ENCODE measurements at places on chromosomes 6 and 20.

DNA sequence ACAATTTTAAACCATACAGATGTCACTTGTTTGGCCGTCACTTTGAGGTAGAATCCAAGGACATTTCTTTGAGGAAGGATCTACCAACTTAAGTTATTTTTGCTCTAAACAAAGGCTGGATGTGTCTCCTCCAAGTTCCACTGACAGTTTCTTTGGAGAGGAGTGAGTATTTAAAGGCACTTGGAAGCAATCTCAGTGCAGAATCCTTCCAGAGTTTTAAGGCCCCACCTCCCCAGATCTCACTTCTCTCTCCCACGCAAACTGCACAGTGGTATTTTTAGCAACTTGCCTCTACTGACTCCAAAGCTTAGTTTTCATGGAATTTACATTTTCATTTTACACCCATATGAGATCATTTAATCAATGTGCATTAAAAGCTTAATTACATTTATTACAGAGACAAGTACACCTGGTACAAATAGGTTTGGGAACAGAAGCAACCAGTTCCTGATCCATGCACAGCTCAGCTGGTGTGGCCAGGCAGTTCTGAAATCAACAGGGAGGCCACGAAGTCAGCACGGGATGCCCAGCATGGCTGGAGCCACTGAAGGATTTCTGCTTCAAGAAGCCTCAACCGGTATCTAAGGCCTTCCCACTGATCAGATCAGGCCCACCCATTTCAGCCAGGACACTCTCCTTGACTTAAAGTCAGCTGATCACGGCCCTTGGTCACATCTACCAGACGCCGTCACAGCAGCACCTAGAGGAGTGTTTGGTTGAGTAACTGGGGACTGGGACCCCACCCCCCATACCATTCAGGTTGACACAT is 109.8 kb downstream of the SYCP2 start:
- DNase-seq, result no peak

DNA sequence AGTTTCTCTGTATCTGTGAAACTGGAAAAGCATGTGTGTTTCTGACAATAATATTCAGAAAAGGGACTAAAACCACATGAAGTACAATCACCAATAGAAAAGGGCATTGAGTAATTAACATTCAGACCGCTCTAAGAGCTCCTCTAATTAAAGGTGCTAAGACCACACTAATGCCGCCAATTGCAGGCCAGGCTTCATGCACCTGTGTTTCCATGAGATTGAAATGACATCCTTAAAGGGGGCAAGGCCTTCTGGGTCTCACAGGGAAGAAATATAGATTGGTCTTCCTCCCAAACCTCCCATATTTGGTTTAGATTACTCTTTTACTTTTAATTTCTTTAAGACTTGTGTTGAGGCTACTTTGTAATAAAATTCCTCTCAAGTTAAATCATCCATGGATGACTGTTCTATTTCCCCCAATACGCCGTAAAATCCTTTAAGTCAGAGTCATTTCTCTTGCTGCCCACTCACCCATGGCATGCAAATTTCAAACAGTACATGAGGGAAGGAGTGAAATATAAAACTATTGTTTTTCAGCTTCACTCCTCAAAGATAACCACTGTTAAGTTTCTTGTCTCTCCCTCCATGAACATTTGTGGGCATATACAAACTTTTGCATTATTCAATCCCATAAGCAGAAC is 110.6 kb downstream of the UBE3D start:
- no peak for DNase-seq

DNA sequence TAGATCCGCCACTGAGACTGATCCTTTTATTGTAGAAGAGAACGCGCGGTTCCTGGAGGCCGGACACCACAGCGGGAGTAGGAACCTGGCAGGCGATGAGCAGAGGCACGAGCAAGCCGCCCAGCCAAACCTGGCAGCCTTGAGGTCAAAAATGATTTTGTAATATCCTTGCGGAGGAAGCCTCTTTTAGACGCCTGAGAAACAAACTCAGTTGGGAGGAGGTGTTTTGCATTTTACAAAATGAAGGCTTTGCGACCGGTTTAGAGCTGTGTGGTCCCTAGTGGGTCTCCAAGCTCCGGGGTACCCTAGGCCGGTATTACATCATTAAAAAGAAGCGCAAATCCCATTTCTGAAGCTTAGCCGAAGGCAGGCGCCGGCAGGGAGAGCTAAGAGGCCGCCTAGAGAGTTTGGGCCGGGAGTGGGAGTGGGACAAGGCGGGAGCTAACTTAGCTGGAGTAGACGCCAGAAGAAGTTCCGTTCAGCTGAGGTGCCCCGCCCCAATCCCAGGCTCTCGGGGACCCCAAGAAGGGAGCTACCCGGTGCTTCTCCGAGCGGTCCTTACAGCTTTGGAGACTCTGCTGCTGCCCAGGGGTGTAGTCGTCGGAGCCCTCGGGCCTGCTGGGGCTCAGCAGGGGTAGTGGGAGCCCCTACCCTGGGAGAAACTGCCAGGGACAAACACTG is 1.9 kb upstream of the TBX18 start:
- no peak for DNase-seq

- DNase-seq, result no peak
Observed at GRCh38 chr20:35551503-35551902, 9.6 kb downstream of the ERGIC3 start.

DNA sequence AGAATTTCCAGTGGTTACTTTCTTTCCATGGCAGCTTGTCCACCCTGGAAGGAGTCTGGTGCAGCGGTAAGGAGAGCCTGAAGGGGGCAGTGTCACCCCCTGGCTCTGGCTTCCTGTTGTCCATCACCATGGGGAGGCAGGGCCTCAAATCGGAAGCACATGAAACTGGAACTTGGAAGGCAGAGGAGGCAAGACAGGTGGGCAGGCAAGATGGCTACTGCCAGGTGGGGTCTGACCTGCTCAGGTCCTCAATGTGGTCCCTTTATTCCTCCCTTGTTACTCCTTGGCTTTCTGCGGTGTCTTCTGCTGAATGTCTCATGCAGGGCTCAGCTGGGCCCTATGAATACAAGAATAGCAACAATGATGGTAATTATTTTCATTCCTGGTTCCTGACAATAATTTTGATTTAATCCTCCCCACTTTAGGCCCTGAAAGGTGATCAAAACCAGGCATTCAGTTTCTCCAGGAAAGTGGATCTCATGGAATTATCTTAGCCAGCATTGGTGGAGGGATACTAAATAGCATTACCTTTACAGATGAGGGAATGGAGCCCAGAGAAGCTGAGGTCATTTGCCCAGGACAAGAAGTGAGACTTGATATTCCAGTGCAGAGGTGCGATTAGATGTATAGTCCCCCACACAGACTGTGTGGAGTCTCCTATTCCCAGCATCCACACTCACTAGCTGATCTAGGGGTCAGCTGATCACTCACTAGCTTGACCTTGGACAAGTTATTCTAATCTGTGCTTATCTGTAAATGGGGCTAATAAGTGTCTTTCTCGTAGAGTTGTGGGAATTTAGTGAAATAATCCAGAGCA is 17.6 kb upstream of the SNAI1 start:
- peak; percentile 31 for DNase-seq

GRCh38 chr6:56288347-56288746 is 41.0 kb upstream of the COL21A1 start:
- no peak for DNase-seq

DNA sequence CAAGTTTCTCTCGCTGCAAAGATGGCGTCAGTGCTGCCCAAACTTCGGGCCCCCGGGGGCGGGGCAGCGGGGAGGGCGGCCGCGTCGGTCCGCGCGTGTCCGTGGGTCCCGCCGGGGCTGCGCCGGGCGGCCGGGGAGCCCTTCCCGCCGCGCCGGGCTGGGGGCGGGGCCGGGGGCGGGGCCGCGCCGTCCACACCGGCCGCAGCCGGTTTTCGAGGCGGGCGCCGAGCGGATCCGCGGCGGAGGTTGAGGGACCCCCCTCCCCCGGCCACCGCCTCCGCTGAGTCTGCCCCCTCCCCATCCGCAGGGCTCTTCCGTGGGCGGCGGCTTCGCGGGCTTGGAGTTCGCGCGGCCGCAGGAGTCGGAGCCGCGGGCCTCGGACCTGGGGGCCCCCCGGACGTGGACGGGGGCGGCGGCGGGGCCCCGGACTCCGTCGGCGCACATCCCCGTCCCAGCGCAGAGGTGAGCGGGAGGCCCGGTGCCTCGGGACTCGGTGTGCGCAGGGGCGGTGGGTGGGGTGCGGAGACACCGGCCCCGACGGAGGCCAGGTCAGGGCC is 572 bp downstream of the SLC2A4RG start:
- peak; percentile 52 for DNase-seq

DNA sequence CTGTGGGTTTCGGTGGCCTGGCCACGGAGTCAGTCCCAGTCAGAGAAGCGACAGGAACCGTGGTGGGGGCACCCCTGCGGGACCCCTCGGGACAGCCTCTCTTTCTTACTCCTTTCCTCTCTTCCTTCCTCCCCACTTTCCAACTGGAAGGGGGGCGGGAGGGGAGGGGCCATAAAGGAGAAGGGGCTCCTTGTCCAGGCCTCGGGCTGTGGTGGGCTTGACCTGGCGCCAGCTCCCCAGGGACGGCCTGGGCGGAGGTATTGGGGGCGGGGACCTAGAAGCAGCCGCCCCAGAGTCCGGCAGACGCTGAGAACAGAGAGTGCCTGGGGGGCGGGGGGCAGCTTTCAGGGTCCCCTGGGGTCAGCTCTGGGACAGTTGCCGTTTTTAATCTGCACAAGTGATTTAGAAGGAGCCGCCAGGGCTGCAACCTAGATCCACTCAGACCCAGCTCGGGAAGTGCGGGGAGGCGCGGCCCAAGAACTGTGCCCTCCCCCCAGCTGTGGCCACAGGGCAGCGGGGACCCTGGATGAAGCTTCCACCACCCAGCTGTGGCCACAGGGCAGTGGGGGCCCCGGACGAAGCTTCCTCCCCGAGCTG is 6.4 kb upstream of the ABHD16B start:
- no peak for DNase-seq

DNA sequence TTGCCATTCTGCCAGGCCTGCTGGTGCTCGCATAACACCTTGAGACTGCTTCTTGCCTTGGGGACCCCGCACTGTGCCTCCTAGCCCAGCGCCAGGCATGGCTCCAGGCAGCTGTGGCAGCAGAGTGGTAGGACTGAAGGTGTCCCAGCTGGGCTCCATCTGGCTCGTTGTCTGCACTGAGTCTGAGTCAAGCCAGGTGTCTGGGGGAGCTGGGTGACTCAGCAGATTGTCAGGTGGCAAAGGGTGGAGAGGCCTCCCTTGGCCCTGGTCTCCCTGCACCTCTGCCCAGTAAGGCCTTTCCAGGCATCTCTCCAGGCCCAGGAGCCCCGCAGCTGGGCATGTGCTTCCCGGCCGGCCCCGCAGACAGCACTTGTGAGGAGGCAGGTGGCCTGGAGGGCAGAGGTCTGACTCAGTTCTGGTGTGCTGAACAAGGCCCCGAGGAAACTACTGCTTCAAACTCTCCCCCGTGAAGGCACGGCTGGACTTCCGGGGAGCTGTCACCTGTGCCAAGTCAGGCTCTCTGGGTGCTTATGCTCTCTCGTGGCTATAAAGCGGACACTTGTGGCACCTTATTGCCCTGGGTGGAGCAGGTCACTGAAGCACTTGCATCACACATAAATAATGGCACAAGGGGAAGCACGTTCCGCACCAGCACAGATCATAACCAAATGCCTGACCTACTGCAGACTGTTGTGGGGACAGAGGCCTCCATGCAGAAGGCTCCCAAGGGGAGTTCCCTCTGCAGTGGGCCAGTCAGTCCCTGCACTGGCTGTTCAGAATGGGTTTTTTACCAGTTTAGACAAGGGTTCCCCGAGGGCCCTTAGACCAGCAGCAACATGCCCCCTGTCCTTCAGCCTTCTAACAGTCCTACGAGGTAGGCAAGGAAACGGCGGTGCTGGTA is 27.5 kb downstream of the FOXC1 start:
- DNase-seq, result no peak

- DNase-seq, result no peak
Observed at GRCh38 chr6:153931431-153931830, 107.6 kb upstream of the OPRM1 start.

DNA sequence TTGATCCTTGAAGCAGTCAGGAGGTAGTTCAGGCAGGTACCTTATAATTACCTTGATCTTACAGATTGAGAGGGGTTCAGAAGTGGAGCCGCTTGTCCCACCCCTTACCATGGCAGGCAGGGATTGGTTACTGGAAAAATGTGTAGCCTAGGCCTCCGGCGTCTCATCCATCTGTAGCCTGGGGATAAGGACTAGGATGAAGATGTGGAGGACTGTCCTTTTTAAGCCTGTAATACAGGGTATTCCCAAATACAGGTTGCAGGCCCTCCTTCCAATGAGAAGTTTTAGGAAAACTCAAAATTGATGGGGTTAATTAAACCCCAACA is 2.8 kb downstream of the HMGA1 start:
- DNase-seq, result no peak

DNA sequence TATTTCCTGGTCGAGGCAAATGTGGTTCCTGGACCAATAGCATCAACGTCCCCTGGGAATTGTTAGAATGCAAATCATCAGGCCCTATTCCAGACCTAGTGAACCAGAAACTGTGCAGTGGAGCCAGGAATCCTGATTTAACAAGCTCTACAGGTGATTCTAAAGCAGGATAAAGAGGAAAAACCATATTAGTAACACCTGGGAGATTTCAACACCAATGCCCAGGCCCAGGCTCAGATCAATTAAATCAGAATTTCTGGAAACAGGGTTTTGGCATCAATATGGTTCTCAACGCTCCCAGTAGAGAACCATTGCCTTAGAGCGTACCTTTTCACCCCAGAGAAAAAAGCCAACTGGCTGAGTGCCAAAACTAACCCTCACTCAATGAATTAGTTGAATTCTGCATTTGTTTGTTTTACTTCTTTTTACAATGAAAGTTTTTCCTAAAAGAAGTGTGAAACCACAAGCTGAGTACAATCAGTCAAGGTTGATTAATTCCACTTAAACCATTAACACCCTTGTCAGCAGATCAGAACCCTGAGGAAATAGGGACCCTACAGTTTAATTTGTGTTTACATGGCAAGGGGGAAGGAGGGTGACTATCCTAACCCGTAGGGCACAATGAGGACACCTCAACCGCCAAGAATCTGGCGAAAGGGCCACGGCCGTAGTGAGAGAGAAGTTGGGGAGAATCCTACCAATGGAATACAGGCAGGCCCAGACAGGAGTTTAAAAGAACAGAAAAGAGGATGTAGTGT is 34.9 kb upstream of the LOC128125822 start:
- DNase-seq, result no peak

DNA sequence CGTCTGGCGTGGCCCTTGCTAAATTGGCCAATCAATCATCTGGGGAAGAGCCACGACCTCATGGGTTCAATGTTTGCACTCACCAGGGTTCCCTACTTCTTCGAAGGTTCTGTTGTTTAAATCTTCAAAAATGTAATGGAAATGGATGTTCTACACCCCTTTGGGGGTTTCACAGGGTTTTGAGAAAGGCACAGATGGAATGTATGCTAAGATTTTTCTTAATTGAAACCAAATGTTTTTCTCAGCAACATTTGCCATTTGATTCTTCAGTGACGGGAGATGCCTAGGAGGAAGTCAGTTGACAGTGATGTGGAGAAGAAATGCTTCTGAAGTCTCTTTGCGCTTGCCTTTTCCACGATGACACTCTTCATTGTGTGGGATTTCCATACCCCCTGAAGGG is 312.3 kb downstream of the ESR1 start:
- DNase-seq, result no peak

GRCh38 chr6:44269178-44269920 is 901 bp upstream of the TMEM151B start:
- no peak for DNase-seq

GRCh38 chr6:36979347-36979742 is 6.7 kb downstream of the MTCH1 start:
- peak; percentile 45 for DNase-seq

- no peak for DNase-seq
Observed at GRCh38 chr6:156562019-156562418, 215.2 kb upstream of the ARID1B start.

All from transverse colon (tissue), 4 donors.